G401 (cell line): ENCODE measurements at places on chromosomes 11 and 22.

- DNase-seq = no peak
These were observed 32.1 kb downstream of the GRAMD4 start for GRCh38 chr22:46652081-46652846.

DNA sequence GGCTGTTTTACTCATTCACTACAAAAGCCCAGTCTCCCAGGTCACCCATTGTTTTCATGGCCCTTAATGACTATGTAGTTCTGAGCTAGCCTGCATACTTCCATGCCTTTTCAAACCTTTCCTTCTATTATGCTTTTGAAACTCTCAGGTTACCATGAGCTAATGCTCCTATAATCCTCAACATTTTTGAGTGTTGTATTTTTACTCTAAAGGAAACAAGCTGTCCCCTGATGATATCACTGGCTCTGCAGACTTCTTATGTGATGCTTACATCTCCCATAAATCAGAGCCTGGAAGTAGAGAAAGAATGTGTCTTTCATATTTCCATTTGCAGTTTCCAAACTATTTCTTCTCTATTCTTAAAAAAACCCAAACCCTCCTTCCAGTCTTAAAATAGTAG is 159.0 kb upstream of the RAG2 start:
- DNase-seq = no peak

GRCh38 chr22:40624770-40625169 is 11.7 kb downstream of the MRTFA start:
- DNase-seq = no peak

- DNase-seq = no peak
These were observed 2.8 kb downstream of the HTR3A start for GRCh38 chr11:113977701-113978100.

DNA sequence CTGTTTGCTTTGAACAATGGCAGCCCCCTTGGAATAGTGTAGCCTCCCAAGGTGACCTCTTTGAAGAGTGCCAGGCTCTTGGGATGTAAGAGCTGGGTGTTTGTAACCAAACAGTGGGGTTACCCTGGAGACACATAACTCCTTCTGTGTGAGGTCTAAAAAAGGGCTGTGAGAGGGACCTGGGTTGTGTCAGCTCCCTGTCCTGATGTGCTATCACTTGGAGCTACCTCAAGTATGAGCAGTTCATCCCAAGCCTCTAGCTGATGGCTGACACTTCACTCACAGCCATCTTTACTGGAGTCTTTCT is 40.2 kb downstream of the TSPAN18 start:
- no peak for DNase-seq

DNA sequence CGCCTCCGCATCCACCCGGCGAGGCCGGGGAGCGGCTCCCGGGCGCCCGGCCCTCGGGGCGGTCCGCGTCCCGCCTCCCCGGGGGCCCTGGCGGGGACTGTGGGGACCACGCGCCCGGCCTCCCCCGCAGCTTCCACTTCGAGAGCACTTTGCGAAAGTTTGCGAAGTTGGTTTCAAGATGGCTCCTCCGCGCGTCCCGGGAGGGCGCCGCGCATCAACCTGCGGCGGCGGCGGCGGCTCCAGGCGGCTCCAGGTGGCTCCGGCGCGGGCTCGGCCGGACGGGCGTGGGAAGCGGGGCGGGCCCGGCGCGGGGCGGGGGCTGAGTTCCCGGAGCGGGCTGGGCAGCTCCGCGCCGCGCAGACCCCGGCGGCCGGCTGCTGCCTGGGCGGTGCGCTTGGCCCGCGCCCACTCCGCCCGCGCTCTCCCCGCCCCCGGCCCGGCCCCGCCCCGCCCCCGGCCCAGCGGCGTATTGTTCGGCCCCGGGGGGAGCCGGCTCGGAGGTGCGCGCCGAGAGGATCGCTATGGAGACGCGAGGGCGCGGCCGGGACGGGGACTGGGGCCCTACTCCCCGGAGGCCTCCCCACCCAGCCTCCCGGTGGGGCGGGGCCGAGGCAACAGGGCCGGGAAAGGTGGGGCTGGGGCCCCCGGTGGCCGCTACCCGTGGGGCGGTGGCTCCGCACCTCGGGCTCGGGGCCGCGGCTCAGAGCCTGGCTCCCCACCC is at the start of gene CELSR1:
TSS of gene CELSR1 (minus strand) at position 396 of the 721 bp plus-strand sequence. CDS start 450 bp downstream, outside the sequence.
- DNase-seq = no peak

DNA sequence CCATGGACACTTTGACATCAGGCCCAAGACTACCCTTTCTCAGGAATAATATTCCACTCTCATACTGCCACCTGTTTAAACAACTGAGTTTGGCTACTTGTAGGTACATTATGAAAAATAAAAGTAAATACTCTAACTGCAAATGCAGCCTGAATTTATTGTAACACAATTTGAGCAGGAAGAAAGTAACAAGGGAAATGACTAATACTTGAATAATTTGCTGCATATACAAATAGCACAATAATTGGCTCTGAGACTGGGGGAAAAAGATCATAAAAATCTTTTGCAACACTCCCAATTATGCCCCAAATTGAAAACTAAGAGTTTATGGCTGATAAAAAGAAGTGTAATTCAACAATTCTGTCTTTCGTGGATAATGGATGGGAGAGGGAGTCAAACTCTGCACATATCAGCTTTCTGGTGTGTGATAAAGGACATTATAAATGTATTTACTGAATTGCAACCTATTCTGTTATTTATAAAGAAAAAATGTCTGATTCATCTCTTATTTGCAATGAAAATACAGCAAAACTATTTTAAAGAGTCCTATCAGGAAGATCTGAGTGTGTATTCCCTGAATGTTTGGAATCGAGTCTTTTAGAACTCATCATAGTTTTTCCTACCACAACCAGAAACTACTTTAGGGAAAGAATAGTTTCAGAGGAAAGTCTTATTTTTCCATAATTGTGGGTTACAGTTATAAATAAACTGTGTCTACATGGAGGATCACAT is 359.0 kb downstream of the JRKL start:
- DNase-seq = no peak

GRCh38 chr11:842370-843002 is at the start of the genes POLR2L and TSPAN4:
TSS of gene POLR2L (minus strand) at chr11:842529. CDS start at chr11:842508, 21 bp downstream.
TSS of gene TSPAN4 (plus strand) at chr11:842852. CDS start at chr11:850305, 7,453 bp downstream.
- DNase-seq = peak; percentile 84

GRCh38 chr11:76209375-76209972 is 3.2 kb upstream of the WNT11 start:
- no peak for DNase-seq

DNA sequence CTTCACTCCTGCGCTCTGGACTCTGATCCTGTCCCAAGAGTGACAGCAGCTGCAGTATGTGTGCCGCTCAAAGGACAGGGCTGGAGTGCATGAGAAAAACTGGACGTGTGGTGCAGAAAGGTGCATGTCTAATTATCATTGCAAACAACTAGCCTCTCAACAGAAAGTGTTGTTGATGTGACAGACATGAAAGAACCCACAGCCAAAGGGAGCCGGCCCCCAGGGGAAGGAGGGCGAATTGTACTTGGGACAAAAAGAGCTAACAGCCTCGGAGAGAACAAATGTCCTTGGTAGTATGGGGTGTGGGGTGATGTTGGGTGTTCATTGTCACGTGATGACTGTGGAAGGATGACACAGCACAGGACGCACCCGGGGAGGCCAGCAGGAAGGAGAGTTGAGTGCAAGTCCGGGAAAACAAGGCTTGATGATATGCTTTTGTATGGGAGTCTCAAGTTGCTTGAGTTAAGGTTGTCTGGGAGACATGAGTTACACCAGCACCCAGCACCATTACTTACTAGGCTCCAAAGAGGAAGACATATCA is 325.5 kb downstream of the NTM start:
- no peak for DNase-seq

DNA sequence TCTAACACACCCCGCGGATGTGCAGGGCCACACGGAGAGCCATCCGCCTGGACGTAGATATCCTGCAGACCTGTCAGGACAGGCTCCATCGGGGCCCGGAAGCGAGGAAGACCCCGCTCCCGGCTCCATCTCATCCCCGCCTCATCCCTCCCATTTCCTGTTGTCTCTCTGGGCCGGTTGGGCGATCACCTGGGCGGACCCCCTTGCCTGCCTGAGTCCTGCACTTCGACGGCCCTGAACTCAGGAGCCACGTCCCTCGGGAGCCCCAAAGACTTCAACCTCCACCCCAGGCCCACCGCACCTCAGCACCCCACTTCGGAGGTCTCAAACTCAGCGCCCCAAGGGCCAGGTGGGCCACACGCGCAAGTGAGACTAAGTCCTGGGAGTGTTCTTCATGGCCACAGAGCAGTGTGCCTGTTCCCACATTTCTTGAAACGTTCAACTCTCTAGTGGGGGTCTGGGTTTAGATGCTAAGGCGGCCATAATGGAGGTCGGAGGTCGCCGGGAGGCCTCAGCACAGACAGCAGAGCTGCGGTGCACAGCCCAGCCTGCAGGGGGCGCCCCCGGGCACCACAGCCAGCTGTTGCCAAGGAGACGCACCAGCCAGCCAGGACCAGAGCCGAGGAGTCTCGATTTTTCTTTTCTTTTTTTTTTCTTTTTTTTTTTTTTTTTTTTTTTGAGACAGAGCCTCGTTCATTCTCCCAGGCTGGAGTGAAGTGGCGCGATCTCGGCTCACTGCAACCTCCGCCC is 26.0 kb upstream of the FADD start:
- no peak for DNase-seq

DNA sequence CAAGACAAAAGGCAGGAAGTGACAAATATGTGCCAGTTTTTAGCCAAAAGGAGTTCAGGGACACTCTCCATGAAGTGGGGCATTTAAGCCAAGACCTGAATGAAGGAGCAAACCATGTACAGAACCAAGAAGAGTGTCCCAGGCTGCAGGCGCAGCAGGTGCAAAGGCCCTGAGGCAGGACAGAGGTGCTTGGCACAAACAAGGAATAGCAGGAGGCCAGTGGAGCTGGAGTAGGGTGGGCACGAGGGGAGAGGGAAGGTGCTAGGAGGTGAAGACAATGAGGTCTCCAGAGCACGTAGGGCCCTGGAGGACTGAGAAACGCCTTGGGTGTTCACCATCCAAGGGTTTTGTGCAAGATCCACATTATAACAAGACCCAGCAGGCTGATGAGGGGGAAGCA is 474.1 kb downstream of the MN1 start:
- no peak for DNase-seq

GRCh38 chr11:8283100-8283464 is 19.4 kb upstream of the LMO1 start:
- DNase-seq = no peak

- DNase-seq = no peak
These were observed 95.4 kb downstream of the BCR start for GRCh38 chr22:23275751-23276150.

DNA sequence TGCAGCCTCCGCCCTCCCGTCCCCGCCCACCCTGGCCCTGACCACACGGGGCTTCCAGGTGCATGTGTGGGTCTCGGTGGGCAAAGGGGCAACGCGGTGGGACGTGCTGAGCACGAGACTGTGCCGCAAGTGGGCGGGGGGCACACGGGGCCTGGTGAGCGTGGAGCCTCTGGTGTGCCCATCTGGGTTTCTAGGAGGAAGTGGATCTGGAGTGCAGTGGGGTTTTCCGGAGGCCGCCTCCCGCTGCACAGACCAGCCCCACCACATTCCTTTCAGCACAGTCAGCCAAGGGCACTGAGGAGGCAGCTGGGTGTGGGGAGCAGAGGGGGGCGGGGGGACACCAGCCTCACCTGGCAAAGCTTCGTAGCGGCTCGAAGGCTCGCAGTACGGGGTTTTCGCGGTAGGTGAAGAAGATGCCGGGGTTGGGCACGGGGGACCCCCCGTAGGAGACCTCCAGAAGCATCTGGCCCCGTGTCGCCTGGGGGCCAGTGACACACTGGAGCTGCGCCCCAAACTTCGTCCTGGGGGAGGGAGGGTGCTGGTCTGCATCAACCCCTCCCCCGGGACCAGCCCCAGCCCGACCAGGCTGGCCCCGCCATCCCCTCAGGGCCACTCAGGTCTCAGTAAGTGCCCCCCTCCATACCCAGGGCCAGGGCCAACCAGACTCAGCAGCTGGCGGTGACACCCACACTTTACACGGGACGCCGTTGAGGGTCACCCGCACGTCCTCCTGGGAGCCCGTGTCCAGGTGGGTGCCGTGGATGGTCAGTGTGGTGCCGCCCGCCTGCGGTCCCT is 12.4 kb upstream of the MAPK11 start:
- DNase-seq = no peak

- no peak for DNase-seq
These were observed 2.1 kb upstream of the PPIL2 start for GRCh38 chr22:21663738-21664137.

GRCh38 chr11:36594316-36594989 is at the start of gene IFTAP:
TSS of gene IFTAP (plus strand) at chr11:36594502. CDS start at chr11:36610104, 15,602 bp downstream.
- peak; percentile 97 for DNase-seq

- no peak for DNase-seq
These were observed 14.6 kb upstream of the MIAT start for GRCh38 chr22:26642465-26643417.

DNA sequence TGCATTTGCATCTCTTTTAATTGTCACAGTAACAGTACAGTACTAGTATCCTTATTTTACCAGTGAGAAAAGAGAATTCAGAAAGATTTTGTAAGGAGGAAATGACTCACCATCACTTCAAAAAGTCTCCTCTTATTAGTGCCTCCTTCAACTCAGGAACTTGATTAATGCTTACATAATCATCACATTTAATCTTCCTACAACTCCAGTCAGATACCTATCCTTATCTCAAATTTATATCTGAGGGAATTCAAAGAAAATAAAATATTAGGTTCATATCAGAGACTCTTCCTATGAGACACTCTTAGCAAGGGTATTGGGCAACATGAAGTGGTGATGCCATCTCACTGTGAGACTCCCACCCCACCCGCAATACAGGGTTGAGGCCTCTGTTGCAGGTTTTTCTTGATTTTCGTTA is 26.1 kb upstream of the CTSC start:
- no peak for DNase-seq

DNA sequence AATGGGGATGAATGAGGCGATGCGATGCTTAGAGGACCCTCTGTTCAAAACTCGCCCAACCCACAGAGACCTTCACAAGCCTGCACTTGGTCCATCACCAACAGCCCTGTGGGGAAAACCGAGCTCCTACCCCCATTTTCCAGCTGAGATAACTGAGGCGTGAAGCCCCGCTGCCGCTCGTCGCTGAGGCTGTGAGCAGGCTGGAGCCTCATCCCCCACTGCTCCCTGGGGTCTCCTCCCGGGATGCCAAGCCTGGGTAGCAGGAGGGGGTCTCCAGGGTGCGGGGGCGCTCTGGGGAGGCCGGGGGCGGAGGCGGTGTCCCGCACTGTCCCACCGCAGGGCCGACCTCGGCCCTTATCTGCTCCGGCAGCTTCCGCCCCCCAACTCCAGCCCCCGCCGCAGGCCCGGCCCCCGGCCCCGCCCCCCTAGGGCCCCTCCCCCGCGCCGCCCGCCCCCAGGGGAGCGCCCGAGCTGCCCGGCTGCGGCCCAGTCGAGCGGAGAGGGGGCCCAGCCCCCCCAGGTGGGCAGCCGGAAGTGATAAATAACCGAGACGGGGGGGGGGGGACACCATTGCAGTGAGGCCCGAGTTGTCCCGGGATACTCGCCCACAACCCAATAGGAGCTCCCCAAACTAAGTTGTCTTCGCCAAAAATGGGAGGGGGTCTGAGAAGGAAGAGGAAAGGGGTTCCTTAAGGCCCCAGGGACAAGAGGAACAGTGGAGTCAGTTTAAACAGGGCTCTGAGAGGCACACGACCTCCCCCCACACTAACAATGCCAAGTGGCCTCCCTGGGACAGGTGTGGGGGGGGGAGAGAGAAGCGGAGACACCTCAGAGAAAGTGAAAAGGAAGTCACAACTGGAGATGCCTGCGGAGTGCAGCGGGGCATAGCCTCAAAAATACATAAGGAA is 8.3 kb upstream of the SLC39A13 start:
- no peak for DNase-seq
